Hematopoietic multipotent progenitor cell treated with erythropoietin and hydrocortisone succinate and interleukin-3 and kit ligand, for 8 days (in vitro differentiated cells): ENCODE measurements at places on chromosomes 1 and 21.
A peak's percentile ranks its signal among the peaks of the same experiment; 100 is the strongest.

GRCh38 chr1:50705041-50705440 lies 255.0 kb downstream of the FAF1 start:
- DNase-seq, result no peak

DNA sequence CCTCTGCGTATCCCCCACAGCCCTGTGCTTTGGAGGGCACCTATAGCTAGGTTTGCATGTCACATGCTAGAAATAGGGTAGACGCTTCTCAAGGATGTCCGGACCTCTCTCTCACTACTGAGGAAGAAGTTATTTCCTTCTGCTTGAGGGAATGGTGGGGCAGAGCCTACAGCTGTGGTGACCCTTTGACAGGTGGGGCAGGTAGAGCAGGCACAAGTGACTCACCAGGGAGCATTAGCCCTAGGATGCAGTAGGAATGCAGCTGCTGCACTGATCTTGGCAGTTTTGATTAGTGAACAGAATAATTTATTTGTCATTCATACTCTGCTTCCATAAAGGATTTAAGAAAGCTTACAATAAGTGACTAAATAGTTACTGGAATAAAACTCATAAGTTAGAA lies 129.6 kb upstream of the HOOK1 start:
- no peak for DNase-seq

- peak; percentile 19 for DNase-seq
Measured at GRCh38 chr1:119002028-119002686, 14.0 kb upstream of the TBX15 start.

DNA sequence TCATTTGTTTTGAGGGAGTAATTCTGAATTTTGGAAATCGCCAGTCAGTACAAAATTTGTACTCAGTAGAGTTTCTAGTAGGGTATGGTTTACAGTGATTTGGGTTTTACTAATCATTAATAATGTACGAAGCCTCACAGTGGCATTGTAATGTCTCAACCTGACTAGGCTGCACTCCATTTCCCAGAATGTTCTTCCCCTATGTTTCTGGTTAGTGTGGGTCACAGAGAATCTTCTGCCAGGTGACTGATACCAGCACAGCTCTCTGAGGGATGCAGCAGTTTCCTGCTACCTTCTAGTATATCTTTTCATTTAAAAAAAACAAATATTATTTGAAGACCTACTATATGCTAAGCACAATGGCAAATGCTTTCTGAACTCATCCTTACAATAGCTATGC lies 112.9 kb downstream of the PTPN14 start:
- no peak for DNase-seq

DNA sequence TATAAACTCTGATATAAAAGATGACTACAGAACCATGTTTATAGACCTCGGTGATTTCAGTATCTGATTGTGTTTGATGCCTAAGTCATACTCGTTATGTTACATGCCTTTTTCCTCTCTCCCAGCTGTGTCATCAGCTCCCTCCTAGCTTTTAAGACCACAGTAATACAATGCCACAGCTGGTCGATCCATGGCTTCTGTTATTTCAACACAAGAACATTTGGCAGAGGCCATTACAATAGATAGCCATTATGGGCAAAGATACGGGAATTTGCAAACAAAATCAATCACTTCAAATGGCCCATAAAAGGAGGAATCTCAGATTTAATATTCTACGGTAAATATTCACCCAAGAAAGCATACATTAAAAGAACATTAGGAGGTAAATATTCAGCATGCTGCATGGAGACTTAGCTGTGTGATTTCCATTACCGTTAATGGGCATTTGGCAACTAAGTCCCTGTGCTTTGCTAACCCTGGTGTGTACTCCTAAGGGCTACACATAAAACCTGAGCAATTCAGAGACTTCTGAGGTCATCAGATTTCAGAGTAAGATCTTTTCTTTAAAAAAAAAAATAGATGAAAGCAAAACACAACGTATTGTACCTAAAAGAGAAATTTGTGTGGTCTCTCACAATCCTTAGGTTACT lies 153.4 kb downstream of the PIGK start:
- no peak for DNase-seq

DNA sequence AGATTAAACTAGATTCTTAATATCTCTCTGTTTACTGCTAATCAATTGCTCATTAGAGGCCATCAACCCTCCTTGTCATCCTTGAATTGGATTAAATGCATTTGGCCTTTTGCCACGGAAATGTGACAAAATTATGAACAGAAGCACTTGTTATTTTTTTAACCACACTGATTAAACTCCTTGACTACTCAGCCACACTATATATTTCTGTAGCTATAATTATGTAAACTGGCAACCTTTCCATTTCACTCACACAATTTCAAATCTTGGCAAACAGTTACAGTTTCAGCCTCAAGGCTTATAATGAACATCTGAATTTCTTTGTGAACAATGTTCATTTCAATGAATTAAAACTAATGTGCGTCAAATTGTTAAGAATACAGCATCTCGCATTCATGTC lies 10.1 kb downstream of the ADAMTS5 start:
- DNase-seq, result no peak

GRCh38 chr1:202806845-202807450 lies 1.3 kb downstream of the KDM5B start:
- peak; percentile 65 for DNase-seq

DNA sequence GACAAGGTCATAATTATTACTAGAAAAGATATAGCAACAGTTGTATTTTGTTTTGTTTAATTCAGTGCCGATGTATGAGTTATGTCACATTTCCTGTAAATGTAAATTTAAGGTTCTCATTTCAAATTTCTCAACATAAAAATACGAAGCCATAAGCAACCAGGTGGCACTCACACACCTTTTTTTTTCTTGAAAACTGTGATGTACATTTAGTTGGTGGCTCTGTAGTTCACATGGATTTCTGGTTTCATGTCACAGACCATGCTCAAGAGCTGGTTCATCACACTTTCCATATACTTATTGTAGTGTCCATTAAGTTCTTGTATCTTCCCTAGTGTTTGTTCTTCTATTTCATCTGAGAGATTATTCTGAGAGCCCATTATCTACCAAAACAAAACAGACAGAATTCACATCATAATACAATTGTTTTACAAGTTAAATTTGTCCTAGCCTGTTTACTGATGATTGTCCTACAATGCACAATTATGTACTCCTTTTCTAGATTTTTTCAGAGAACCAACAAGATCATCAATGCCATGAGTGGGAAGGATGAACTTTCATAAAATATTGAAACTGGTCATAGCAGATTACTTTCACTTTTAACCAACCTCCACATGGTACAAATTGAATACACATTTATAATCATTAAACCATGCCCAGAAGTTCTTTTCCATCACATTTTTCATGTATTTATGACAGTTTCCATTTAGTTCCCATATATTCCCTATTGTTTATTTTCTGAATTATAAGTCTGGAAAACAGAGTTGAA lies 17.1 kb downstream of the ATP6V1G3 start:
- DNase-seq, result peak; percentile 30

- DNase-seq, result no peak
Measured at GRCh38 chr1:205920861-205921569, 22.2 kb downstream of the SLC26A9 start.

DNA sequence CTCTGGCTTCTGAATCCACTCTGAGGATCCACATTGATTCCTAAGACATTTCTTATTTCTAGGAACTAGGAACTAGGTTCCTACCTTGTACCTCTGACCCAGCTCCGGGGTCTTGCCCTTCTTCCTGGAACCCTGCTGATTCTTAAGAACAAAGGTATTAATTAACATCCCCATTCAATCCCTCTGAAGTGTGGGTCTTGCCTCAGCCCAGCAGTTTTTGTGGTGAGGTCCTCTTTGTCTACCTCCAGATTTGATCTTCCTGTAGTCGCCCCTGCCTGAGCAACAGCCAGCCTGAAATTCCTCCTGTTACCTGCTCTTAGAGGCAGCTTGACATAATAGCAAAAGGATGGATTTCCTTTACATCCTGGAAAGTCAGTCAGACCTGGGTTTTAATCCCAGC lies 46.7 kb upstream of the CAMK1G start:
- no peak for DNase-seq

DNA sequence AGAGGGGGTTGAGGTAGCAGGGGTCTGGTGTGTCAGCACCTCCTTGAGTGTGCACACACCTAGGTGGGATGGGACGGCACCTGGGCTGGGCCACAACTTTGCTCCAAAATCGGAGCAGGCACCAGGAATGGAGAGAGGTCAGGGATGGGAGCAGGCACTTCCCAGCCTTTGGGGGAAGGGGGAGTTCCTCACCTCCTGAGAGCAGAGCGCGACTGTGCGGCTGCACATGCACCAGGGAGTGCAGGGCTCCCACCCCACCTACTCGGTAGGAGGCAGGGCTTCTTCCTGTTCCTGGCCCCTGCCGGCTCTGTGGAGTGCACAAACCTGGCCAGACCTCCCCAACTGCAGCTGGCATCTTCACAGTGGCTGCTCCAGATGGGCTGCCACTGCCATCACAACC lies 399.3 kb downstream of the NCAM2 start:
- DNase-seq, result no peak

GRCh38 chr1:161956097-161956496 lies 67.6 kb downstream of the OLFML2B start:
- no peak for DNase-seq

DNA sequence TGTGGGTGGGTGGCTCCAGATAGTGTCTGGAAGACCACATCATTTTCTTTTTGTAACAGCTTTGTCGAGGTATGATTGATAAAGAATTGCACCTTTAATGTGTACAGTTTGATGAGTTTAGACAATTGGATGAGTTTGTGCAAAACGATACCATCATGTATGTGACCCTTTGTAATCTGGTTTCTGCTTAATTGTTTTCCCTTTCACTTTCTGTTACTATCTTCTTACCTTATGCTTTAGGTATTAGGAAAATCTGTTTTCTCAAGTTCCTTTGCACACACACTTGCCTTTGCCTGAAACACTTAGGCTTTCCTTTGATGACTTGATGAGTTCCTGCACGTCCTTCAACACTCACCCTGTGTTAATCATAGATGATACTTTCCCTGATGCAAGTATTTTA lies 6.8 kb downstream of the OR10Z1 start:
- DNase-seq, result no peak

DNA sequence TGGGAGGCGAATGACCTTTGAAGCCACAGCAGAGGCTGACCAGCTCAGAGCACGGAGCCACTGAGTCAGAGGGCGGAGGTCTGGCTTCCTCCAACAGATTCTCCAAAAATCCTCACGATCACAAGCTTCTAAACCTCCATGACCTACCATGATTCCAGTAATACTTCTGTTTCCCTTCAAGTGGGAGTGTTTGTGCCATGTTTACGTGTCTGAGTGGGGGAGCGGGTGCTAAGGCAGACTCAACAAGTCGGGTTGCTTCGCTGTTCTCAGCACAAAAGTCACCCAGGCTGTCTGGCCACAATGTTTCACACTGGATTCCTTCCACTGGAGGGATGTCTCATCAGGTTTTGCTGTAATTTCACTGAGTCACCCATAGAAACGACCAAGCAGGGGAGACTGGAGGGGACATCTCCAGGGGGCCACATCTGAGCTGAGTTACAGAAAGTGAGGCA lies 86.2 kb downstream of the SLC66A1 start:
- DNase-seq, result no peak

DNA sequence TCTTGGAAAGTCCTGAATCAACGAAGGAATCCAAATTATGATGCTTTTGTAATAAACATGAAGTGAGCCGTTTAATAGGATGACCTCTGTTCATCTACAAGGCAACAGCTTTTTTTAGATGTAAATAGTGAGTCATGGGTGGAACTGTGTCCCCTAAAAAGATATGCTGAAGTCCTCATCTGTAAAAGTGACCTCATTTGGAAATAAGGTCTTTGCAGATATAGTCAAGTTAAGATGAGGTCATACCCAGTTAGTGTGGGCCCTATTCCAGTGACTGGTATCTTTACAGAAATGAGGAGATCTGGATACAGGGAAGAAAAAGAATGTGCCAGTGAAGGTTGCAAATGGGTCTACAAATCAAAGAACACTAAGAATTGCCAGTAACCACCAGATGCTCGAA lies 1287.3 kb upstream of the ADGRL4 start:
- no peak for DNase-seq

- DNase-seq, result no peak
Measured at GRCh38 chr1:208374391-208374941, 130.3 kb upstream of the PLXNA2 start.

- DNase-seq, result no peak
Measured at GRCh38 chr1:88052167-88052566, 631.9 kb upstream of the PKN2 start.

- no peak for DNase-seq
Measured at GRCh38 chr1:43742026-43742425, 34.7 kb downstream of the ST3GAL3 start.

DNA sequence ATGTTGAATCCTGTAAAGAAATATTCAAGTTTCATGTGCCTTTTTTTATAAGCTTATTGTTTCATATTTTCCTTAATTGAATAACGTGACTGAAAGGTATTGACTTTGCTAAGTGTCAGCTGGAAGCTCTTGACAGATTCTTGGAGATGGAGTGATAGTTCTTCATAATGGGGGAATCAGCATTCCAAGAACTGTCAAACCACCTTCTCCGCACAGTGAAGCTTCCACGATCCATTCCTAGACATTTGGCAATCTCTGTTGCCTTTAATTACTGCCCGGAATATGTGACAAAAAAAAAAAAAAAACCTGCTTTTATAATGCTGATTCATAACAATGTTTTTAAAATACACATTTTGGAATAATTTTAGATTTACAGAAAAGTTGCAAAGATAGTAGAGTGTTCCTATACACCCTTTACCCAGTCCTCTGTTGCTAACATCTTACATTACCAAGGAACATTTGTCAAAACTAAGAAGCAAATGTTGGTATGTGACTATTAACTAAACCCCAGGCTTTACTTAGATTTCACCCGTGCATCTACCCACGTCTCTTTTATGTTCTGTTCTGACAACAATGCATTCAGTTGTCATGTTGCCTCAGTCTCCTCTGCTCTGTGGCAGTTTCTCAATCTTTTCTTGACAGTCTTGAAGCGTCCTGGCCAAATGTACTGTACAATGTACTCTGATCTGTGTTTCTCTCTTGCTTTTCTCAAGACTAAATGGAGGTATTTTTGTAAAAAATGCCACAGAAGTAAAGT lies 674.1 kb downstream of the SMYD3 start:
- DNase-seq, result no peak

DNA sequence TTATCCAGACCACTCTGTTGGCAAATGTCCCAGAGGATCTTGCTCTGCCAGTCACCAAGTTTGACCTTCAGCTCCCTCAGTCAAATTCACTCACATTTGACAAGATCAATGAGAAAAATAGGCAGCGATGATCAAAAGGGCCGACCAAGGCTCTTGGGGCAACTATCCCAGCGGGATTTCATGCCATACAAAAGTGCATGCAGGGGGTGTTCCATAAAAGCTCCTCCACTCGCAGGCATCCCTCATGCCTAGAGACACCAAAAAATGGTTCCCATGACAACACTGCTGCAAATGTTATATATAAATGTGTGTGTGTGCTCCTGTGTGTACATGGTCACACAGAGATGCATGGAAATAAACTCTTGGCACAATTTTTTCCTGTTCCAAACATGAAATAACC lies 16.2 kb upstream of the EIF4G3 start:
- no peak for DNase-seq
